ENCODE measurements at places on chromosomes 6 and 20.

- DNase-seq: no peak
Observed at GRCh38 chr20:10178727-10179313, 39.8 kb upstream of the SNAP25 start.

- no peak for DNase-seq
Observed at GRCh38 chr6:170147056-170147787, 143.7 kb downstream of the DLL1 start.

- DNase-seq: no peak
Observed at GRCh38 chr20:4962241-4962855, 39.0 kb downstream of the SLC23A2 start.

GRCh38 chr20:64113796-64114355 is 6.5 kb upstream of the NPBWR2 start:
- no peak for DNase-seq

- no peak for DNase-seq
Observed at GRCh38 chr20:33237989-33238388, 2.2 kb downstream of the BPIFA1 start.

GRCh38 chr6:10384610-10385523 is 30.0 kb downstream of the TFAP2A start:
- no peak for DNase-seq

- DNase-seq: no peak
Observed at GRCh38 chr6:17483391-17484016, 90.1 kb downstream of the CAP2 start.

GRCh38 chr6:140602431-140603248 is 1228.2 kb upstream of the CITED2 start:
- DNase-seq: no peak

GRCh38 chr6:36625158-36625919 is 31.2 kb downstream of the SRSF3 start:
- DNase-seq: no peak

GRCh38 chr6:152360034-152360433 is 277.1 kb downstream of the SYNE1 start:
- no peak for DNase-seq

DNA sequence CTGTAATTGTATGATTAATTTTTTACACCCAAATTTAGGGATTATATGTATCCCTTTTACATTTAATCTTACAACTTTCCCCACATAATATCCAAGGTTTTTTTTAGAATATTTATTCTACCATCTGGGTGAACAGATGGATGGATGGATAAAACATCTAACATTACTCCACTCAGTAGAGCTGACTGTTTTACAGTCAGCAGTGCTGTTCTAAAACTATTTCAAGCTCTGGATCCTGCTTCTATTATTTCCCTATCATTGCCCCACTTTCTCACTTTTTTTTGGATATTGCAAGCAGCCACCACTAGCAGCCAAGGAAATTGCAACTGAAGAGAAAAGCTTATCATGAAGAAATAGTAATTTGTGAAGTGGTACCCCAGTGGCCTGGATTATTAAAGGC is 173.7 kb downstream of the ARHGAP18 start:
- DNase-seq: no peak

- DNase-seq: no peak
Observed at GRCh38 chr6:169224185-169224695, 29.4 kb downstream of the THBS2 start.

DNA sequence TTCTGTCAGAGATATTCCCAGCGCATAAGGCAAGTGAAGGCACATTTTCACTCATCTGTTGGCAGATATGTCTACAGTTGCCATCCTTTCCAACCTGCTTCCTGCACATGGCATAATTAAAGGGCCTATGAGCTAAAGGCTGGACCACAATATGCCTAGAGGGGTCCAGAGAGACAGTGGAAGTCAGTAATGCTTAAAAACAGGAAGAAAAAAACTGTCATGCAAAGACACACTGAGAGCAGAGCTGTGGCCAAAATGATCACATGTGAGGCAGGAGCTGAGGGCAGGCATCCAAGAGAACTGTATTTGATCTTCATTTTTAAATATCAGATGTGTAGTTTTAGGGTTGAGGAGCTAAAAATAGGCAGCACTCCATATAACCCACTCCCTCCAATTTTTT is 125.0 kb upstream of the BACH2 start:
- no peak for DNase-seq

GRCh38 chr6:3825851-3826581 is 23.2 kb upstream of the FAM50B start:
- no peak for DNase-seq

DNA sequence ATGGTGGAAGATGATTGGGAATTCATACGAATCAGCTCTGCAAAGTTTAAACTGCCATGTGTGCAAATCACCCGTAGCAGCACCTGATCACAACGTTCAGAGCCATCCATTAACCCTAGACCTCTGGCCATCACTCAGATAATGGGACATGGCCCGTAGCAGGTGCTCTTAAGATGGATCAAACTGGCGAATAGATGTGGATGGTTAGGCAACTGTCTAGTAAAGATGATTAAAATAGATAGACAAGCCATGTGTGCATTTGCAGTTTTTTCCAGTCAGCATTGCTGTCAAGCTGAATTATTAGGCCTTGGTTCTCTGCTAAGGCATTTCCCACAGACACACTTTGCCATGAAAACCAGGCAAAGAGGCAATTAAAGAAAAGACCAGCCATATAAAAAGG is 40.6 kb upstream of the PHACTR1 start:
- DNase-seq: no peak

DNA sequence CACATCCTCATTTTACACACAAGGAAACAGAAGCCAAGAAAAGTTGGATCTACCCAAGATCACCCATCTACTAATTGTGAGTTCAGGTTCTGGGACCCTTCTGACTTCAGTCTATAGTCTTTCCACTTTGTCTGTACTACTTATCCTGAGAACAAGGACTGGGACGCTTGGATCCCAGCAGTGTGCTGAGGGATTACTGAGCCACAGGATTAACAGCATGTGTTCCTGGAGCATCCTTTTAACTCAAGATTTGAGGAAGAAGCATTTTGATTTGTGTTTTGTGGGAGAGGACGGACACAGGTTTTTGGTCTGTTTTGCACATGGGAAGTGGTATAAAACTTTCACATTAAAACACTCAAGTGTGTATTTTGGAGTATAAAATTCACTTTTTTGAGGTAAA is 4.4 kb downstream of the ENPP4 start:
- no peak for DNase-seq

DNA sequence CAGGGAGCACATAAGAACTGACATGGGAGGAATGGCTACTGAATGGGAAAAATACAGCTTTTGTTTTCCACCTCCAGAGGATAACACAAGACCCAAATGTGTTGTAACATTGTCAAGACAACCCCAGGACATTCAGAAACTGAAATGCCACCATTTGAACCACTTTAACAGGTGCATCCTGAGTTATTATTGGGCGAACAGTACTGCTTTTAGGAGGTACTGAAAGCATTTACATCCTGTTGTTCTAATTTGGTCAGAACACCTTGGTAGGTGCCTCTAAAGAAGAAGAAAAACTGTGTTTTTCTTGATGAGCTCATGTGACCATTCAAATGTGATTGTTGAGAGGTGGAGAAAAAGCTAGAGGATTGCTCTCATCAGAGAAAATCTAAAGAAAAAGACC is 6.4 kb upstream of the TXNDC5 start:
- DNase-seq: no peak

DNA sequence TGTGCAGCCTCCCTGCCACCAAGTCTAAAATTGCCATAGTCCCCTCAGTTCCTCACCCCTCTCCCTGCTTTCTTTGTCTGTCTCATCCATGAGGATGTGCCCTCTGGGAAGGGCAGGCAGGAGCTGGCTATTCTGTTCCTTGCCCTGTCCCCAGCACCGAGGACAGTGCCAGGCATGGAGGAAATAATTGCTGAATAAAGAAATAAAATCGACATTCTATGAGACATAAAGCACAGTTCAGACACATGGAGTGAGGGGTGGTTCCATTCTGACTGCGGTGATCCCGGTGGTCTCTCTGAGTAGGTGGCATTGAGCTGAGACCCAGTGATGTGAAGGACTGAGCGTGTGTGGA is 23.5 kb upstream of the NOL4L start:
- DNase-seq: no peak

DNA sequence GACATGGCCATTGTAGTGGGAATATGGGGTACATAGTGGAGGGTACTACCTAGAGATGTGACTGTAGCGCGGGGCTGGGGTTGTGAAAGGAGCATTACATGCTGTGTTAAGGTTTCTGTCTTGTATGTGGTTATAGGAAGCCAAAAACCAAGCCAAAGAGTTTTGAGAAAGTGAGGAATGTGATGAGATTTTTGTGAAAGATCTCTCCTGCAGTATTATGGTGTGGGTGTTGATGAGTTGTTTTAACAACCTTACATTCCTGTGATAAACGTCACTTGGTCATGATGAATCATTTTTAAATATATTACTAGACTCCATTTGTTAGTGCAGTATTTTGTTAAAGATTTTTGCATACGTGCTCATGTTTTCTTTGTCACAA is 48.9 kb downstream of the ZFAND3 start:
- no peak for DNase-seq

DNA sequence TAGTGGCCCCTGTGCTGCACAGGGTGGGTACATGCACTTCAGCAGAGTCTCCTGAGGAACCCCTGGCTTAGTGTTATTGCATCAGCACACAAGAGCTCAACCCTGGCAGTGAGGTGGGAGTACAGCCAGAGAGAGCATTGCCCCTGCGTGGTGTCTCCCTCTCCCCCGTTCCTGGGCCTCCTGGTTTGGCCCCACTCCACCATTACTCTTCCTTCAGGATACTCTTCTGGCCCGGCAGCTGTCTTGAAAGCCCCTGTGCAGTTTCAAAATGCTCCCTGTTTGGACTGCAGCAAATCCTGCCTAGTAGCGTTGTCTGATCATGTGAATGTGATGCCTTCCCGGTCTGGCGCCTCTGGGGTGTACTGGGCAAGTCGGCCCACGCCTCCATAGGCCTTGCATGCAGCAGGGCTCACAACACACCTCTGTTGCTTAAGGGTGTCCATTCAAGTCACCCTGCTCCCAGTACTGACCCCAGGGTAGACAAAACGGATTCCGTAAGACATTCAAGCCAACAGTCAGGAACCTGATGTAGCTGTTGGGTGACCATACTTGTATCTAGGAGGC is 32.1 kb downstream of the TXNDC5 start:
- no peak for DNase-seq

GRCh38 chr6:3549314-3549940 is 92.6 kb upstream of the SLC22A23 start:
- no peak for DNase-seq

DNA sequence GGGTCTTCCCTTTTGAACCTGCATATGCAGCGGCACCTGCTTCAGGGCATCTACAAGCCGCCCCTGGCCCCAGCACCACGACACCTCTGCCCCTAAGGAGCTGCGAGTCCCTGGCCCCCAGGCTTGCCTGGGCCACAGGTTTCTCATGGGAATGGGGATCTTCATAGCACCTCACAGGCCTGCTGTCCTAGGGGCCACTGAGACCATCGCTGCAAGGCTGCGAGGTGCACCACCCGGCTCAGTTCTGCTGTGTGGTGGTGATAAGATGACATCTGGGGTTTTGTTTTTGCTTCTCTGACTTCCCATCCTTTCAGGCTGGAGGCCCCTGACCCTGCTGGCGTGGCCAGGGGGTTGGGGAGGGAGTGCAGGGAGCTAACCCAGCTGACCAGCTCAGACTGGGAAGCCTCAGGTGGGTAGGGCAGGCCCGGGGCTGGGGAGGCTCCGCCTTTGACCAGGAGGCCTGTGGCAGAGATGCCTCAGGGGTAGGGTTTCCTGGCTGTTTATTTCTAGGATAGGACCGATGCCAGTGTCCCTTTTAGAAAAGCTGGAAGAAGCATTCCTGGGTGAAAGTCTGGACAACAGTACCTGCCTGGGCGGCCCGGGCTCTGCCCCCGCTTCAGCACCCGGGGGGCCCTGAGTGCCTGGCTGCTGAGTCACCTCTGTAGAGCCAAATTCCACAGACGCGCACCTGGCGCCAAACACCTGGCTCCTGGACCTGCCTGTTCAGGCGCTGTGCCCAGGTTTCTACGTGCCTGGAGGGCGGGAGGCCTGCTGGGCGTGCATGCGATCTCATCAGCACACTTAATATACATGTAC is 264.7 kb downstream of the DLL1 start:
- no peak for DNase-seq

GRCh38 chr6:122790423-122791309 is 1.6 kb downstream of the SMPDL3A start:
- DNase-seq: no peak

GRCh38 chr20:19322061-19322985 is 109.9 kb downstream of the SLC24A3 start:
- no peak for DNase-seq

DNA sequence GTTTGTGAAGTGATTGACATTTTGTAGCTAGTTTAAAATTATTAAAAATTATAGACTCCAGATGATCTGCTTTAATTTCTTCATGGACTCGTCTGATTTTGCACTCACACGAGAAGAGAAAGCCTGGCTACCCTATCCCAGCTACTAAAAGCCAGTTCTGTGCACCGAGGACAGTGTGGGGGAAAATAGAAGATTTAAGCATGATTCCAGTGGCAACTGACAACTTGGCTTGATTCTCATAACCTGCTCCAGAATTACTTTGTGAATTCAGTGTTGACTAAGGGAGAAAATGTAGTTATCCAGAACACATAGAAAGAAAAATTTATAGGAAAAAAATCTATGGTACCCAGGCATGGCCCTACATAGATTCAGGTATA is 88.7 kb downstream of the SNAP25 start:
- no peak for DNase-seq

DNA sequence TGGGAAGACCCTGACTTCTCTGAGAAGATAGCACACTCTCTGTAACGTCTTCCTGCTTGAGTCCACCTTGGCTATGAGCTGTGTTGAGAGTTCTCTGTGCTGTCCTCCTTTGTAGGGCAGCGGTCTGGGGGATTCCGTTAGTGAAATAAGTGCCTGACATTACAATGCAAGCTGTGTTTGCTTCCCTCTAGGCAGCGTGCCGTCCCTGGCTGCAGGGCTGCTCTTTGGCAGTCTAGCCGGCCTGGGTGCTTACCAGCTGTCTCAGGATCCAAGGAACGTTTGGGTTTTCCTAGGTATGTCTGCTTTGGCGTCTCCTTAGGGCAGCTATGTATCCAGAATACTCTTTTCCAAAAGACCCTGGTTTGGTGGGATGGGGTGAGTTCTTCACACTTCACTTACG is 2.8 kb downstream of the TMEM14C start:
- DNase-seq: no peak

DNA sequence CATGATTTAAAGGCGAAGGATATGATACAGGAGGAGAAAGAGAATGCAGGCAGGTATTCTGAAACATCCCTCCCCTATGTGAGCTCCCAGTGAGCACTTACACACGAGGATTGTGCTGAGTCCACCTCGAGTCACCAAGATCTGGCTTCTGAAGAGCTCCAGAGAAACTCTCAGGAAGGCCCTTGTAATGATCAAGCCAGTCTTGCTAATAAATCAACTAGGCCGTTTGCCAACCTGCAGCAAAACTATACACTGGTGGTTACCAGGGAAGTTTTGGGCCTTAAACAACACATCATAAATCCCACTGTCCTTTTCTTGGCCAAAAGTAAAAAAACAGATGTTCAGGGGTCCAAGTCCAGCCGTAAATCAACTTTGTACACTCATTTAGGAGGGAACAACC is 79.2 kb downstream of the STXBP5 start:
- no peak for DNase-seq

- no peak for DNase-seq
Observed at GRCh38 chr6:113560908-113561307, 296.2 kb upstream of the MARCKS start.

- DNase-seq: no peak
Observed at GRCh38 chr6:24959319-24959718, 23.6 kb upstream of the RIPOR2 start.

All from activated CD4-positive, CD25-positive, alpha-beta regulatory T cell treated with anti-CD3 and anti-CD28 coated beads, Interleukin-2, amount 50 U/mL, for 16 hours (primary cell).